ENCODE measurements at places on chromosomes 16 and 17. TPM values are rescaled to one million over a fixed set of nuclear protein-coding genes. Genes with fewer than 3 reads are reported as not detected.
A peak's percentile ranks its signal among the peaks of the same experiment; 100 is the strongest.

The RUNDC3A gene
- total RNA-seq = not detected

The RTN4RL1 gene
- 0.51 TPM for total RNA-seq

- DNase-seq = peak; percentile 97
Measured at GRCh38 chr17:8922451-8922850, 43.1 kb downstream of the PIK3R5 start.

- no peak for DNase-seq
Measured at GRCh38 chr17:57402681-57403180, 146.4 kb downstream of the MSI2 start.

GRCh38 chr17:8448310-8448709, 12.6 kb downstream of the NDEL1 start:
- no peak for DNase-seq

DNA sequence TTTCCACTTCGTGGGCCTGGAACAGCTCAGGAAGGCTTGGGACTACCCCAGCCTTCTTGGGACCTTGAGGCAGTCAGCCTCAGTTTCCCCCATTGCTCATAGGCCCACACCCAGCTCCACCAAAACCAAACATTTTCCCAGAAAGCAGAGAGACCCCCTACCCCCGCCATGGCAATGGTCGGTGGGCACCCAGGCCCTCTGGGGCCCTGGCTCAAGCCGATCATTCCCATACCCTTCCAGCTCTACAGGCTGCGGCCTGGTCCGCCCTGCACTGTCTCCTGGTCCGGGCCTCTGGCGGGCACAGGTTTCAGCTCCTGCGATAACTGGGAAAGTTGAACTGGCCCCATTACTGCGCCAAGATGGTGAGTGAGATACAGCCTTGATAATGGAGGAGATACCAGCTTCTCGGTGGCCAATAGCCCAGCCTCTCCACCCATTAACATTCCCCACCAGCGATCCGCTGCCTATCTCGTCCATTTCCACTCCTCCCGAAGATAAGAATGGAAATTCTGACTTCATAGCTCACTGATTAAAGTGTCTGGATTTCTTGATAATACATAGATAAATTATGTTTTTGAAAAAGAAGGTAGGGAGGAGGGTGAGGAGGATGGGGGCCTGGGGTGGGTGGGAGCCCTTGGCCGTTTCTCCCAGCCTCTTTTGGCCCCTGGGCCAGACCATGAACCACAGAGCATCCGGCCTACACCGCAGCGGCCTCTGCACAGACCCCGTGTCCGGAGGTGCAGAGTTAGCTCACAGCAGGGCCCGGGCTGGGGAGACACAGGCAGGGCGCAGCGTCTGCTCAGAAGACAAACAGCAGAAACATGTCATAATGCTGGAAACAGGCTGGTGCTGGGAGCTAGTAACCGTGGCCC, 11.6 kb downstream of the ZFPM1 start:
- peak; percentile 22 for DNase-seq

- DNase-seq = no peak
Measured at GRCh38 chr16:11706180-11706742, 36.4 kb downstream of the TXNDC11 start.

All from fibroblast of lung (primary cell).